ENCODE measurements at places on chromosomes 3 and 15. TPM values are rescaled to one million over a fixed set of nuclear protein-coding genes. Genes with fewer than 3 reads are reported as not detected.

The C3orf49 gene
- total RNA-seq, result not detected

The ILDR1 gene
- not detected for total RNA-seq

The FANCD2OS gene
- not detected for total RNA-seq

The PLSCR1 gene
- total RNA-seq, result 90.8 TPM

The TMED3 gene
- total RNA-seq, result 101 TPM

The PLOD2 gene
- 69.6 TPM for total RNA-seq

The CD96 gene
- not detected for total RNA-seq

The VEPH1 gene
- total RNA-seq, result 24.0 TPM

The RSL24D1 gene
- 55.3 TPM for total RNA-seq

The FOXB1 gene
- total RNA-seq, result not detected

All from bladder microvascular endothelial cell (primary cell).